CD4-positive, alpha-beta T cell (primary cell): ENCODE measurements at places on chromosomes 16 and 17.

GRCh38 chr17:67386965-67387551 lies 10.0 kb downstream of the PITPNC1 start:
- H3K27me3 ChIP-seq: no peaks in the 10 kb centered on the region
- peaks cover 61% of the 10 kb centered on the region for H3K4me1 ChIP-seq
- peaks cover 16% of the 10 kb centered on the region for H3K36me3 ChIP-seq
- no peak overlapping the region for H3K4me3 ChIP-seq
- no peak overlapping the region for H3K27ac ChIP-seq

DNA sequence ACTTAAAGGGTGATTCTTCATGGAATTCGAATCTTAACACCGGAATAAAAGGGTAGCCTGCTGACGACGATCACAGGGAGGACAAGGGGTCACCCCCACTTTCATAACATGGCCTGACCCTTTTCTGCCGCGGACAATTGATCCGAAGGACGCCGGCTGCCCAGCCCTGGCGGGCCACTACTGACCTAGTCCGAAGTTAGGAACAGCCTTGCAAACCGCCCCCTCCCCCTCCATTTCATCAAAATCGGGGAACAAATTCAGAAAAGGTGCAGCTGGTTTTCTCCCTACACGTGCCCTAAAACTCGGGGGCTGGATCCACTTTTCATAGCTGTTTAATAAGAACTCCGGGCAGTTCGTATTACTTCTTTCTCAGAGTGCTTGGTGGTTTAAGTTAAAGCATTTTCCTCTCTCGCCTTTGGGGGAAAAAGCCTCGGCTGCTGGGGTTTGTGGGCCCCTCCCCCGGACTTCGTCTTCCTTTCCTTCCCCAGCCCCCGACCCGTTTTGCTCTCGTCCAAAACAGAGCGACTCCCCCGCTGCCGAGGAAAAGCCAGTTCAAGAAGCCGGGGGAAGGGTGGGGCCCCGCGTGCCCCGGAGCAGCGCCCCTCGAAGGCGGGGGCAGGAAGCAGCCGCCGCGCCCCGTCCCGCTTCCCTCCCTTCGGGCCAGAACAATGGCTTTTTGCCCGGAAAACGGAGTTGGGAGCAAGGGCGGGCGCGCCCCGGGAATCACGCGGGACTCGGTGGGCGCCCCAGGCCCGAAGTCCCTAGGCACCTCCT lies 641 bp upstream of the CBX2 start:
- no peaks in the 10 kb centered on the region for H3K36me3 ChIP-seq
- H3K27me3 ChIP-seq: peaks cover 58% of the 10 kb centered on the region
- peak overlapping the region; percentile 41 for H3K4me3 ChIP-seq
- no peak for DNase-seq
- peaks cover 26% of the 10 kb centered on the region for H3K4me1 ChIP-seq

DNA sequence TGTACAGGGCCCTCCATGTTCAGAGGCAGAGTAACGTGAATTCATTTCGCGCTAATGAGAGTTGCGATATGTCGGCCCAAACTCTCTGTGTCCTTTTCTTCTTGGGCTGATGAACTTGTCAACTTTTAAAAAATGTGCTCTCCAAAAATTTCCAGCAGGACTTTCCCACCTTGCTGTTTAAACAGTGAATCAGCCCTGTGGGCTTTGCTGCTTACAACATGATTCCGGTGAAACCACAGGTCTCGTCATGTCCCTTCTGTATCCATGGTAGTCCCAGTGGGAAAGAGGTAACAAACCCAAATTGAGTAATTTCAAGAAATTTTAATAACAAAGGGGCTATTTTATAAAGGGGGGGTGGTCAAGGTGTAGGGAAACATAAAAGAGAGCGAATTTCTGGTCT lies 612.9 kb downstream of the MAF start:
- no peaks in the 10 kb centered on the region for H3K27me3 ChIP-seq
- no peaks in the 10 kb centered on the region for H3K36me3 ChIP-seq
- no peak overlapping the region for H3K27ac ChIP-seq
- no peak for DNase-seq
- H3K4me1 ChIP-seq: peaks cover 7% of the 10 kb centered on the region

DNA sequence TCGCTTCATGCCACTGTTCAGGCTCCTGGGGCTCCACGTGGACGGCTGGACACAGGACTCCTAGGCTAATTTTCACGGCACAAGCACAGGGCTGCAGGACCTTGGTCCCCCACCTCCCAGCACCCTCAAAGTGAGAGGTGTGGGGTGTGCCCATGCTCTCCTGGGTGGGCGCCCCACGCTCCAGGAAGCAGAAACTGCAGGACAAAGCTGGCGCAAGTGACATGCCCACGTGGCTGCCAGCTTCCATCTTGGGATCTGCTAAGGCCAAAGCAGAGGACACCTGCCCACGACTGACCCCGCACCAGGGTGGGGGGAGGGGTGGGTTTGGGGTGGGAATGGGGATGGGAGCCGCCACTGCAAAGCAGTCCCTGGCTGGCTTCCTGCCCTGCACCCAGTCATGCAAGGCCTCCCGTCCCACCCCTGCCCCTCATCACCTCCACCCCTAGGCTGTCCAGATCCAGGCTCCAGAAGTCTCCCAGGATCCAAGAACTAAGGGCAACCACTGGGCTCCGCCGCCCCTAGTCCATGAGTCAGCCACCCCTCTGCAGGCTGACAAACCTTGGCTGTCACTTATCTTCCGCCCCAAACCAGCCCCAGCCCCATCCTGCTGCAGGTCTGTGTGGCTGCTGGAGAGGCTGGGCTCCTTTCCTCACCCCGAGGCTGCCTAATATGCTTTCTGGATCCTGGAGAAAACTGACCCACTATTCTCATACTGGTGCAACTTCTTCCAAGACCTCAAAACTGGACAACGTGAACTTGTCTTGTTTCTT lies 11.1 kb downstream of the USP6 start:
- H3K4me1 ChIP-seq: peaks cover 5% of the 10 kb centered on the region
- DNase-seq: no peak
- H3K27ac ChIP-seq: no peak overlapping the region
- no peaks in the 10 kb centered on the region for H3K36me3 ChIP-seq

- peak overlapping the region; percentile 54 for H3K4me3 ChIP-seq
- peaks cover 1% of the 10 kb centered on the region for H3K36me3 ChIP-seq
- H3K27me3 ChIP-seq: no peaks in the 10 kb centered on the region
- DNase-seq: peak; percentile 80
These were observed 43.4 kb downstream of the ZNF276 start for GRCh38 chr16:89764711-89765201.

DNA sequence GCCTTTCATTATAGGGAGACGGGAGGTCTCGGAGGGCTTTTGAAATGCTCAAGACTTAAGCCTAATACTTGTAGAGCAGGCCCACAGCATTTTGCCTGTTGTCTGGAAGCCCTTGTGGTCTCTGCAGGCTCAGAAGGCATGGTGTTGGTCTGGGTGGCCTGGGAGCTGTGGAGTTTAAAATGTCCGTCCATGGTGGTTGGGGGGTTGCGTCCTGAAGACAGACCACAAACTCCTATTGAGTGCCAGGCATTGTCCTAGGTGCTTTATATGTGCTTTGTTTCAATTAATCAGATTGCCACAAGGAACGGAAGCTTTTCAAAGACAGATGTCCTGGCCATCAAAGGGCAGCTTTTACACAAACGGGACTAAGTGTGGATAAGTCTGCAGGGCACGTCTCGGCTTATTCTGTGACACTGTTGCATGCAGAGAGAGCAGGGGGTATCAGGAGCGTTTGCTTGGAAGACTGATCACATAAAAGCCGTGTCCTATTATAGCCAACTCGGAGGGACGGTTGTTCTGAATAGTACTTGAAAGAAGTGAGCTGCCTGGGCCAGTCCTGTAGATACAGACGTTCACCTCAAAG lies 7.8 kb downstream of the NTN1 start:
- H3K4me1 ChIP-seq: no peaks in the 10 kb centered on the region
- DNase-seq: no peak
- H3K27ac ChIP-seq: no peak overlapping the region
- peaks cover 36% of the 10 kb centered on the region for H3K27me3 ChIP-seq
- H3K36me3 ChIP-seq: no peaks in the 10 kb centered on the region
- H3K4me3 ChIP-seq: no peak overlapping the region

DNA sequence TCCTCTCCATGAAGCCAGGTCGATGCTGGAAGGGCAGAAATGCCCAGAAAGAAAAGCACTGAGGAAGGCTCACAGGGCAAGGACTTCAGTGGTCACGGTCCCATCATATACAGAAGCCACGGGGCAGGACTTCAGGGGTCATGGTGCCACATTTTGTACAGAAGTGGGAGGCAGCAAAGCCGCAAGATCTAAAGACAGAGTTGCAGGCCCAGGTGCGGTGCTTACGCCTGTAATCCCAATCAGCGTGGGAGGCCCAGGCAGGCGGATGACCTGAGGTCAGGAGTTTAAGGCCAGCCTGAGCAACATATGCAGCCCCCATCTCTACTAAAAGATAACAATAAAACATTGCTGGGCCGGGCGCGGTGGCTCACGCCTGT lies 96.0 kb downstream of the NXN start:
- no peak for DNase-seq
- H3K27ac ChIP-seq: no peak overlapping the region
- no peak overlapping the region for H3K4me3 ChIP-seq
- no peaks in the 10 kb centered on the region for H3K36me3 ChIP-seq
- H3K4me1 ChIP-seq: peaks cover 5% of the 10 kb centered on the region

- DNase-seq: no peak
- no peak overlapping the region for H3K27ac ChIP-seq
- H3K27me3 ChIP-seq: no peaks in the 10 kb centered on the region
- H3K36me3 ChIP-seq: peaks cover 6% of the 10 kb centered on the region
These were observed 118.8 kb downstream of the NLK start for GRCh38 chr17:28161311-28161710.

DNA sequence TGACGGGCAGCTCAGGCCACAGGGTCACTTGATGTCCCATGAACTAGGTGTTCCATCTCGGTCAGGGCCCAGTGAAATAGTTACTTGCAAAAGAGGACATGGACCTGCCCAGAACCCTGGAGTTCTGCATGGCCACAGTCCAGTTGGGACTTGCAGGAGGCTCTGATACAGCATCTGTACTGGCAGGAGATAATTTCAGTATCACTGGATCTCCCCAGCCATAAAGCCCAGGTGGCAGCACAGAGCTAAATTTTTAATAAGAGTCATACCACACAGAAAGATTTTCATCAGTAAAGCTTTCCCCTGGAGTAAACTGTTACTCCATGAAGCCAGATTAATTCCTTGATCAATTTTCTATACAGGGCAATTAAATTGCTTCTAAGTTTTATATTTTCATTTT lies 18.0 kb upstream of the SLC16A5 start:
- peaks cover 2% of the 10 kb centered on the region for H3K36me3 ChIP-seq
- H3K27ac ChIP-seq: no peak overlapping the region
- no peaks in the 10 kb centered on the region for H3K27me3 ChIP-seq

- peak overlapping the region; percentile 6 for H3K4me3 ChIP-seq
- no peak overlapping the region for H3K27ac ChIP-seq
- DNase-seq: no peak
- no peaks in the 10 kb centered on the region for H3K36me3 ChIP-seq
- no peaks in the 10 kb centered on the region for H3K27me3 ChIP-seq
These were observed 32.7 kb upstream of the AXIN2 start for GRCh38 chr17:65593855-65594845.

- H3K27ac ChIP-seq: no peak overlapping the region
- no peak overlapping the region for H3K4me3 ChIP-seq
- H3K36me3 ChIP-seq: no peaks in the 10 kb centered on the region
- peaks cover 36% of the 10 kb centered on the region for H3K4me1 ChIP-seq
These were observed 19.1 kb upstream of the APOH start for GRCh38 chr17:66248285-66248684.

GRCh38 chr17:63113167-63113566 lies 147.1 kb downstream of the TANC2 start:
- no peaks in the 10 kb centered on the region for H3K4me1 ChIP-seq
- no peaks in the 10 kb centered on the region for H3K27me3 ChIP-seq
- H3K27ac ChIP-seq: no peak overlapping the region
- H3K36me3 ChIP-seq: no peaks in the 10 kb centered on the region
- no peak for DNase-seq

GRCh38 chr17:78716814-78717393 lies 65.2 kb downstream of the CYTH1 start:
- peaks cover 9% of the 10 kb centered on the region for H3K36me3 ChIP-seq
- H3K27ac ChIP-seq: no peak overlapping the region
- H3K4me3 ChIP-seq: peak overlapping the region; percentile 29
- DNase-seq: no peak

DNA sequence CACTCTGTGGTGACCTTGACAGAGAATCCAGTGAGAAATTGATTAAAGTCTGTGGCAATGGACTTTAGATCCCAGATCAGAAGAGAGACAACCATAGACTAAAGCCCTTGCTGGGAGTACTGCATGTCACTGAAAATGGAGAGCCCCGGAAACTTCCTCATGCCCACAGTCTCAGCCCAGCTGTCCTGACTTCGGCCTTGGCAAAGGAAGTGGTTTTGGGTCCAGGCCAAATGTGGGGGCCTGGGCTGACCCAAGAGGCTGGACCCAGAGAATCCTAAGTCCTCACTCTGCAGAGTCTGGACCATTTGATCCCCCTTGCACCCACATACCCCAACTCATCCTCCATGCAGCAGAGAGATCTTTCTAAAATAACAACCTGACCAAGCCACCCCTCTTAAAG lies 4.7 kb upstream of the BEAN1 start:
- H3K4me1 ChIP-seq: peaks cover 10% of the 10 kb centered on the region
- H3K4me3 ChIP-seq: no peak overlapping the region
- H3K36me3 ChIP-seq: no peaks in the 10 kb centered on the region
- H3K27ac ChIP-seq: no peak overlapping the region
- no peak for DNase-seq

DNA sequence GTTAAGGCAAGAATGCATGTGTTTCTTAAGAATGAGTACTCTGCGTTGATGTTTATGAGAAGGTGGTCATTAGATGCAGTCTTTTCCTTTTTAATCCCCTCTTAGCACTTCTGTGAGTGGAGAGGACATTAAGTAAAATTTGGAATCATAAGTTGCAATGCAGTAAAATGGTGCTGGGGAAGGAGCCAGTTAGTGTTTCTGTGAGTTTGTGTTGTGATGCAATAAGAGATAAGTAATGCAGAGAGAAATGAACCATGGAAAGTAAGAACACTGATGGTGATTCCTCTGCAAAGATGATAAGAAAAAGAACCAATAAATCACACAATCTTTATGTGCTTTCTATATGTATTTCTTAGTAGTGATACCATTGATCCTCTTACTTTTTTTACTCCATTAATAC lies 20.0 kb downstream of the ABHD15 start:
- no peak overlapping the region for H3K27ac ChIP-seq
- DNase-seq: no peak
- H3K4me3 ChIP-seq: no peak overlapping the region
- H3K27me3 ChIP-seq: no peaks in the 10 kb centered on the region
- H3K36me3 ChIP-seq: peaks cover 29% of the 10 kb centered on the region

GRCh38 chr16:2711370-2712062 lies 8.5 kb downstream of the PRSS27 start:
- no peaks in the 10 kb centered on the region for H3K27me3 ChIP-seq
- no peak overlapping the region for H3K27ac ChIP-seq
- no peak for DNase-seq
- no peak overlapping the region for H3K4me3 ChIP-seq

GRCh38 chr17:65065906-65066305 lies 9.4 kb upstream of the GNA13 start:
- no peak overlapping the region for H3K4me3 ChIP-seq
- no peak overlapping the region for H3K27ac ChIP-seq
- no peaks in the 10 kb centered on the region for H3K4me1 ChIP-seq
- no peaks in the 10 kb centered on the region for H3K27me3 ChIP-seq
- no peak for DNase-seq
- H3K36me3 ChIP-seq: no peaks in the 10 kb centered on the region
